ENCODE measurements at places on chromosomes 6 and 20.
A peak's percentile ranks its signal among the peaks of the same experiment; 100 is the strongest.

- no peak for DNase-seq
- H3K4me3 ChIP-seq, result no peak overlapping the region
- H3K27ac ChIP-seq, result no peak overlapping the region
- no peaks in the 10 kb centered on the region for H3K36me3 ChIP-seq
- H3K27me3 ChIP-seq, result no peaks in the 10 kb centered on the region
Measured at GRCh38 chr20:32400476-32400875, 42.3 kb downstream of the ASXL1 start.

DNA sequence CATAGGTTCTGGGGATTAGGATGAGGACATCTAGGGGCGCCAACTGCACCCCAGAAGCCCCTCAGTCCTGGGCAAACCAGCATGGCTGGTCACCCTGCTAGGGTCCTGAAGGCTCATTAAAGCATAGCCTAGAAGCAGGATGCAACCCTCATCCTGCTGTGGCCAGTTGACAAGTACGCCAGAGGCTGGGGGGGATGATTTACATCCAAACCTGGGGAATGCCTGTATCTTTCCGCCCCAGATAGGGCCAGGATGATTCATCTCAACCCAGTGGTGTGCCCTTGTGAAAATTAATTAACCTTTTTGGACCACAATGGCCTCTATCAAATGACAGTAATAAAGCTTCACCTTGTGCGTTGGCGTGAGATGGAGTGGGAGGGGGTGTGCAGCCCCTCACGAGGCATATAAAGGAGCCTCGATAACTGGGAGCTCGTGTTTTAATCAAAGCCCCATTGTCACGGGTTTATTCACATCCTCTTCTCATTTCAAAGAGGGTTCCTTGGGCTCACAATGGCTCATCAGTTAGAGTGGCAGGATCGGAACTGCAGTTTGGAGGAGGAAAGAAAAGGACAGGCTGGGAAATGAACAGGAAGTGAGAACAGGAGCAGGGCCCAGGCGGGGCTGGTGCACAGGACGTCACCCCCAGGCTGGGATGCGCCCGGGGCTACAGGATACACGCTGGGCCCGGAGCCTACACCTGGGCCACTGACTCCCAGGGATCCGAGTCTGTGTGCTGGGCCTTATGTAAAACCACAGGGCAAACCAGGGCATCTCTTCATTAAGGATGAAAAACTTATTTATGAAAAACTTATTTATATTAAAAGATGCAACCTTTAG is 121.8 kb upstream of the PHACTR3 start:
- no peaks in the 10 kb centered on the region for H3K4me1 ChIP-seq
- H3K27me3 ChIP-seq, result peaks cover 31% of the 10 kb centered on the region
- H3K27ac ChIP-seq, result no peak overlapping the region
- no peak for DNase-seq
- H3K36me3 ChIP-seq, result no peaks in the 10 kb centered on the region

DNA sequence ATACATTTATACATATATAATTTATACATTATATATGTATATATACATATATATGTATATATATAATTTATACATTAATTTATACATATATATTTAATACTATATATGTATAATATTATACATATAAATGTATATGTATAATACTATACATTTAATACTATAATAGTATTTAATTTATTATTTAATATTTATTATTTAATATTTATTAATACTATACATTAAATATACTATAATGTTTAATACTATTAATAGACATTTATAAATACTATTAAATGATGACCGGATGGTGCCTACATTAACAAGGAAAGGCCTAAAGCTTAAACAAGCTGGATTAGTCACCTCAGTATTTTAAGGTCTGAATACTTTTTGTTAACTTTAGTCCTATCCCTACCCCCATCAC is 145.9 kb upstream of the HTR1E start:
- H3K36me3 ChIP-seq, result no peaks in the 10 kb centered on the region
- no peak for DNase-seq
- no peaks in the 10 kb centered on the region for H3K27me3 ChIP-seq
- no peaks in the 10 kb centered on the region for H3K4me1 ChIP-seq
- H3K27ac ChIP-seq, result no peak overlapping the region
- no peak overlapping the region for H3K4me3 ChIP-seq

- no peaks in the 10 kb centered on the region for H3K27me3 ChIP-seq
- DNase-seq, result no peak
- no peaks in the 10 kb centered on the region for H3K36me3 ChIP-seq
- H3K4me3 ChIP-seq, result no peak overlapping the region
- H3K27ac ChIP-seq, result no peak overlapping the region
Measured at GRCh38 chr6:106469882-106470281, 109.4 kb downstream of the CRYBG1 start.

GRCh38 chr6:145621776-145622175 is 113.5 kb downstream of the EPM2A start:
- H3K27ac ChIP-seq, result no peak overlapping the region
- H3K27me3 ChIP-seq, result no peaks in the 10 kb centered on the region
- no peaks in the 10 kb centered on the region for H3K4me1 ChIP-seq
- H3K4me3 ChIP-seq, result no peak overlapping the region

DNA sequence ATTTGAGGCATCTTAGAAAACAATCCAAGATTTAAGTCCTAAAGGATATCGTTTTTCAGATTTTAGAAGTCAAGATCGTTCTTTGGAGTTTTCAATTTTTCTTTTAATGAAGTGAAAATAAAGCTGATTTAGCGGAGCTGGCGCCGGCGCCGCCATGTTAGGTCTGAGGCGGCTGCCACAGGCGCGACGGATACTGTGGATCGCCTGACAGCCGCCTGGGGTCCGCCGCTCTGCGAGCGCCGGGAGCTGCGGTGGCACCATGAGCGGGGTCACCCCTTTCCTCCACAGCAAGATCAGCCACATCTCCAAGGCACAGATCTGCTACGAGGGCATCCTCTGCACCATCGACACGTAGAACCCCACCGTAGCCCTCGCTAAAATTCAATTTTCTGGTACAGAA is 247.2 kb downstream of the GJA1 start:
- no peak overlapping the region for H3K4me3 ChIP-seq
- H3K4me1 ChIP-seq, result no peaks in the 10 kb centered on the region
- H3K27me3 ChIP-seq, result no peaks in the 10 kb centered on the region

GRCh38 chr6:81023007-81023582 is 729.4 kb downstream of the TENT5A start:
- H3K4me3 ChIP-seq, result no peak overlapping the region
- no peaks in the 10 kb centered on the region for H3K27me3 ChIP-seq
- peak; percentile 34 for DNase-seq
- H3K27ac ChIP-seq, result no peak overlapping the region
- H3K4me1 ChIP-seq, result no peaks in the 10 kb centered on the region

DNA sequence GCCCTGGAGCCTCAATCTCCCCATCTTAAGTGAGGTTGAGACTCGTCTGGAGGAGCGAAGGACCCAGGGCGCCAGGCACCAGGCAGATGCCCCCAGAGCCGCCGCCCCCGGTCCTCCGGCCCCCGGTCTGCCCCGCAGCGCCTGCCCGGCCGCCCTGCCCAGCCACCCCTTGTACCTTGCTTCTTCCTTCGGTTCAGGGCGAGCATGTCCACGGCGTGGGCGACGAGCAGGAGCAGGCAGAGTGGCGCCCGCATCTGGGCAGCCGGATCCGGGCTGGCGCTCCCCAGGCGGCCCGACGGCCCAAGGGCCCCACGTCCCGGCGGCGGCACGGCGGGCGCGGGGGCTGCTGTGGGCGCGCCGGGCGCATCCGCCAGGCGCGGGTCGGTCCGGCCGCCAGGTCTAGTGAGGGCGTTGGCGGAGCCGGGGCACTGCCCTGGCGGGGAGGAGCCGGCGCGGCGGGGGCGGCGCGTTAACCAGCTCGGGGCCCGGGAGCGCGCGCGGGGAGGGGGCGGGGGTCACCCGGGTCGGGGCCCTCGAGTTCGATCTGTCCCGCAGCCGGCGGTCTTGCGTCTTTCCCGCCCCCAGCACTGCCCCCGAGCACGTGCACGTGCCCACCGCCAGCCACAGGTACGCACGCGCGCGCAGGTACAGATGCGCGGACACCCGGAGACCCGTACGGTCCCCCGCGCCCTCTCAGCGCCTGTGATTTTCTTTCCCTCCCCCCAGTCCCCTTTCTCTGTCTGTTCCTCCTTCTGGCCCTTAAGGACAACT is at the start of gene RSPO4:
Gene RSPO4, minus strand, starts transcription at position 401 of the 771 bp plus-strand sequence. Its CDS starts 147 bp downstream, at position 254.
- no peak within 1 kb of the TSS for H3K4me3 ChIP-seq
- no peak for DNase-seq
- no peaks in the 10 kb centered on the region for H3K36me3 ChIP-seq
- peaks cover 1% of the 10 kb centered on the region for H3K27me3 ChIP-seq
- H3K4me1 ChIP-seq, result no peaks in the 10 kb centered on the region

GRCh38 chr6:64255000-64255399 is 619.4 kb downstream of the PHF3 start:
- H3K4me1 ChIP-seq, result no peaks in the 10 kb centered on the region
- H3K36me3 ChIP-seq, result no peaks in the 10 kb centered on the region
- H3K4me3 ChIP-seq, result no peak overlapping the region

- no peak overlapping the region for H3K4me3 ChIP-seq
- H3K27ac ChIP-seq, result no peak overlapping the region
- H3K36me3 ChIP-seq, result no peaks in the 10 kb centered on the region
- no peaks in the 10 kb centered on the region for H3K4me1 ChIP-seq
- no peak for DNase-seq
- no peaks in the 10 kb centered on the region for H3K27me3 ChIP-seq
Measured at GRCh38 chr20:18263723-18264122, 24.6 kb upstream of the ZNF133 start.

DNA sequence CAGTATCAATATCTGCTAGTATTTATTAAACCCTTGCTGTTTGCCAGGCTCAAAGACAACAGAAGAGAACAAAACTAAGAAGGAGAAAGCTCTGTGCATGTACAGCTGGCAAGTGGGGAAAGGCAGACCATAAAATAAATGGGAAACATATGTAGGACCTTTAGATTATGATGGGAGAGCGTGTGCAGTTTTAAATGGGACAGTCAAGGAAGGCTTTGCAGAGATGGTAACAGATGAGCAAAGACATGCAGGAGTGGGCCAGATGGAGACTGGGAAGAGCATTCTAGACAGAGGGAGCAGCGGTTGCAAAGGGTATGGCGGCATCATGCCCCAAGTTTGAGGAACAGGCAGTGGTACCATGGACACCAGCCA is 260.0 kb downstream of the NRN1 start:
- DNase-seq, result no peak
- H3K27ac ChIP-seq, result no peak overlapping the region
- H3K4me1 ChIP-seq, result no peaks in the 10 kb centered on the region
- H3K4me3 ChIP-seq, result no peak overlapping the region
- H3K36me3 ChIP-seq, result no peaks in the 10 kb centered on the region
- H3K27me3 ChIP-seq, result no peaks in the 10 kb centered on the region

DNA sequence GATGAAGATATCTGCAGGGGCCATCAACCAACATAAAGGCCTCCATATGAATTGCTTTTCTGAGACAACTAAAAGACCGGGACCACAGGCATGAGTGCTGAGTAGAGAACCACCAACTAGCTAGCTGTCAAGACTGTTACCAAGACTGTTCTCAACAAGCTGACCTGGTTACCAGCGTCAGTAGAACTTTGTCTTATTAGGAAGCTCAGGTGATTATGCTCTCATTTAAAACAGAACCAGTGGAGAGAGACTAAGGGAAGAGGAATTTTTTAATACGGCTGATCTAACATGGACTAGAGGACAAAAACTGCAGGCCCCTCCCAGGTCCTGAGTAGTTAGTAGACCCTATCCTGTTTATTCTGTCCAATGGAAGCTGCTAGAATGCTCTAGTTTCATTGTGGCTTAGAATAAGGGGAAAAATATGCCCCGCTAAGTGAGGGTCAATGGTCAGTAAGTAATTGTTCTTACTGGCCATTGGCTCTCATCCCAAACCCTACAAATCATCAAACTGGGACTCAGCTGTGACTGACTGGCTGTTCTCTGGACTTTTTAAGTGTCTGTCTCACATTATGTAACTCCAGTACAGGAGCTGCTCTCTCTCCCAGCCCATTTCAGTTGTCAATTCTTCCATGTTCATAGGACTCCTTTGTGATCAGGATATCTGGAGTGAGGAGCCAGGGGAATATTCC is 3.8 kb upstream of the DYNLRB1 start:
- no peak overlapping the region for H3K27ac ChIP-seq
- H3K27me3 ChIP-seq, result no peaks in the 10 kb centered on the region
- H3K4me1 ChIP-seq, result peaks cover 7% of the 10 kb centered on the region
- no peak for DNase-seq

DNA sequence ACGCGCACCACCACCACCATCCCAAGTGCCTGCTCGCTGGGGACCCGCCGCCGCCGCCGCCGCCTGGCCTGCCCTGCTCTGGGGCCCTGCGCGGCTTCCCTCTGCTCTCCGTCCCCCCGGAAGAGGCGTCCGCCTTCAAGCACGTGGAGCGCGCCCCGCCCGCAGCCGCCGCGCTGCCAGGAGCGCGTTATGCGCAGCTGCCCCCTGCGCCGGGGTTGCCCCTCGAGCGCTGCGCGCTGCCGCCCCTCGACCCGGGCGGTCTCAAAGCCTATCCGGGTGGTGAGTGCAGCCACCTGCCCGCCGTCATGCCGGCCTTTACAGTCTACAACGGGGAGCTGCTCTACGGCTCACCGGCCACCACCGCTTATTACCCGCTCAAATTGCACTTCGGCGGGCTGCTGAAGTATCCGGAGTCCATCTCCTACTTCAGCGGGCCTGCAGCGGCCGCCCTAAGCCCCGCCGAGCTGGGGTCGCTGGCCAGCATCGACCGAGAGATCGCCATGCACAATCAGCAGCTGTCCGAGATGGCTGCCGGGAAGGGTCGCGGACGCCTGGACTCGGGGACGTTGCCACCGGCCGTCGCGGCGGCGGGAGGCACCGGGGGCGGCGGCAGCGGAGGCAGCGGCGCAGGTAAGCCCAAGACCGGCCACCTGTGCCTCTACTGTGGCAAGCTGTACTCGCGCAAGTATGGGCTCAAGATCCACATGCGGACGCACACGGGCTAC is 7.2 kb downstream of the PRDM13 start:
- H3K4me3 ChIP-seq, result no peak overlapping the region
- peaks cover 15% of the 10 kb centered on the region for H3K27me3 ChIP-seq
- no peak for DNase-seq
- H3K4me1 ChIP-seq, result no peaks in the 10 kb centered on the region

DNA sequence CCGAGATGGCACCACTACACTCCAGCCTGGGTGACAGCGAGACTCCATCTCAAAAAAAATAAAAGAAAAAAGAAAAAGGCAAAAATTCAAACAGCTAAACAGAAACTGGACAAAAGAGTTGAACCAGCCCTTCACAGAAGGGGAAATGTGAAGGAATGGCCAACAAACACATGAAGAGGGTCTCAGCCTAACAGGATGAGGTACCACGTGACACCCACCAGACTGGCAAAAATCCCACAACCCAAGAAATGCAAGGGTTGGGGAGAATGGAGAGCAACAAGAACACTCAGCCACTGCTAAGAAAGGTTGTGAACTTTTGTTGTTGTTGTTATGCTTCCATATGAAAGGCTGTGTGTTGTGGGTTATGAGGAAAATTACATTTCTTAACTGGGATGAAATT is 357.7 kb downstream of the PREX1 start:
- H3K4me3 ChIP-seq, result no peak overlapping the region
- no peaks in the 10 kb centered on the region for H3K36me3 ChIP-seq
- H3K27ac ChIP-seq, result no peak overlapping the region
- H3K27me3 ChIP-seq, result peaks cover 50% of the 10 kb centered on the region

DNA sequence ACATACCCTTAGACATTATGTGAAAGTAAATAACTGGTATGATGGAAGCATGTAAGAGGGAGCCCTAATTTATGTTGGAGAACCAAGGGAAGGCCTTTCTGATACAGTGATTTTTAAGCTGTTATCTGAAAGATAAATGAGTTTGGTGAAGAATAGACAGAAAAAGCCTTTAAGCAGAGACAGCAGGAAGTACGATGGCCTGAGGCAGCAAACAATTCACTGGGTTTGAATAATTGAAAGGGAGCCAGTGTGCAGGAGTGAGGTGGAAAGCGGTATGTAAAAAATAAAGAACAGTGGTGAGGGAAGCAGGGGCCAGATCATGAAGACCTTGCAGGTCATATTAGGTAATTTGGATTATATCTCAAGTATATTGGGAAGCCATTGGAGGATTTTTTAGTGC is 4.1 kb upstream of the RAB23 start:
- no peaks in the 10 kb centered on the region for H3K36me3 ChIP-seq
- H3K4me3 ChIP-seq, result no peak overlapping the region
- DNase-seq, result no peak
